ENCODE measurements at places on chromosomes 1 and 21. TPM values are rescaled to one million over a fixed set of nuclear protein-coding genes. Genes with fewer than 3 reads are reported as not detected.

The THBS3 gene
- total RNA-seq = 33.1 TPM

GRCh38 chr1:14970115-14970798 is 183.3 kb upstream of the TMEM51 start:
- no peak for DNase-seq

DNA sequence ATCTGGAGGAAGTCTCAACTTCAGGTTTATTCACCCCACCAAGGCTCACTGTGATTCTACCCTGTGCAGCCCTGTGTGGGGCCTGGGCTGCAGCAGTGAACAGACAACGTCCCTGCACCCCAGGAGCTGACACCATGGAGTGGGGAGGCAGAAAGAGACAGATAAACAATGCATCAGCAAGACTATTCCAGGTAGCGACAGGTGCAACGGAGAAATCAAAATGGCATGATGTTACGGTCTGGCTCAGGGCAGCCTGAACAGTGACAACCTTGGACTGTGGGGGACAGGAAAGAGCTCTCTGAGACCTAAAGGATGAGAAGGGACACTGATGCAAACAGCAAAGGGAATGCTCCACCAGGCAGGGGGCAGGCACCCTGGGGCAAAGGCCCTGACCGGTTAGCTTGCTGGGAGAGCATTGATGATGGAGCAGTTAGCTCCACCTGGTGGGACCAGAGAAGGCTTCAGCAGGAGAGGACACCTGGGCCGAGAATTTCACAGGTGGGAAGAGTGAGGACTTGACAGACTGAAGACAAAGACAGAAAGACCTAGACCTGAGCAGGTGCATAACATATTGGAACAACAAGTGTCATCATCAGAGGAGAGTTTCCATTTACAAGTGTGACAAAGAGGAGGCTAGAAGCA is 589.9 kb downstream of the MATN1 start:
- no peak for DNase-seq

DNA sequence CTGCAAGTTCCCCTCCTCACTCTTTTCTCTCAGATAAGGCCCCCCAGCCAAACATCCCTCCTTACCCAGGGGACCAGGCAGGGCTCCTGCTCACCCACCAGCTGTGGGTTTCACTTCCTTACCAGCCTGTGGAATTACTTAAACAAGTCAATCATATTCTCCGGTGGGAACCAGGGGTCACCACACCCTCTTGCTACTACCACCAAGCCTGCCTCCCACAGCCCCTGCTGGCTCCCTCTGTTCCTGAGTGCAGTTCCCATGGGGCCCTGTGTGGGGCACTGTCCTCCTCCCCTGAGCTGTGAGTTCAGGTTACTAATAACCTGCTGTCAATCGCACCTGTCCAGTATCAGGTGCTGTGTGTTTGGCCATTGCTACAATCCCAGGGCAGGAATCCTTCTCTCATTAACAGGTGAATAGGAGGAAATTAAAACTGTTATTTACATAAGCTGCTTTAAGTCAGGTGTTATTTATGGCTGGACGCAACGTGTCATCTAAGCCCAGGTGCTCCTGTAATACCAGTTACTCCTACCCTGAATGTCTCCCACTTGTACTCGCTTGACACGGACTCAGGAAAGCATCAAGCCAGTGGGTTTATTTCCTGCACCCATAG is 53.1 kb upstream of the LBR start:
- no peak for DNase-seq

DNA sequence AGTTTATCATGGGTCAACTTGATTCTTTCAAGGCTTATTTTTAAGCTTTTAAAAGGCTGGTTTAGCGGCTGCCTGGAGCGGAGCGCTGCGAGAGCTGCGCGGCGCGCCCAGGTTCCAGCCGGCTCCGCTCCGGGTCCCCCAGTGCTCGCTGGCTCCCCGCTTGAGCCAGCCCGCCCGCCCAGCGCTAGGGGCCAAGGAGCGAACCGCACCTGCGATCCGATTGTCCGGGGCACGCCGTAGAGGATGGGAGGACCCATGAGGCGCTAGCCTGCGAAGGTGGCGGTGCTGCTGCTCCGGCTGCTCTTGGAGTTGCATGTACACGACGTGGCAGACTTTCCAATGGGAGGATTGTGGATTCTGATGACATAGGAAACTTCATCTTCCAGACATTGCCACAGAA is 9.9 kb upstream of the CFHR4 start:
- DNase-seq = no peak

The CSF3R gene
- total RNA-seq = 234 TPM

The BCAN gene
- total RNA-seq = 0.18 TPM

The LENEP gene
- not detected for total RNA-seq

The SMIM12 gene
- 19.5 TPM for total RNA-seq

DNA sequence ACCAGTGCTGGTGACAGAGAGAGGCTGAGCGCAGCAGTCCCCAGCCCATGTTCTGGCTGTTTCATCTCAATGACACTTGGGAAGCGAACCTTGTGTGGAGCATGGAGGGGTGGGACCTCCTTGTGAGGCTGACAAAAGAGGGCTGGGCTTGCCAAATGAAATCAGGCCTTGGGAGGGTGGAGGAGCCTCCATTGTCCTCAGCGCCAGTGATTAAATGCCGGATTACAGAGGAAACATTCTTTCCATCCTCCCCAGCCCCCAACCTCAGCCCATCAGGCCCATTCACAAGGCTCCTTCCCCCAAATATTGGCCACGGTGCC is 63.3 kb upstream of the PAXBP1 start:
- peak; percentile 62 for DNase-seq

The IFI16 gene
- total RNA-seq = 86.3 TPM

The MYOG gene
- not detected for total RNA-seq

GRCh38 chr1:15656464-15656863 is 27.7 kb upstream of the PLEKHM2 start:
- no peak for DNase-seq

Data from lung (tissue), 17 donors.